ENCODE measurements at places on chromosomes 5 and 9.

- DNase-seq, result no peak
Observed at GRCh38 chr5:52580921-52581320, 206.8 kb upstream of the ITGA1 start.

- no peak for DNase-seq
Observed at GRCh38 chr9:116927726-116928125, 240.6 kb downstream of the TRIM32 start.

- no peak for DNase-seq
Observed at GRCh38 chr5:72509401-72509800, 2.2 kb upstream of the ZNF366 start.

DNA sequence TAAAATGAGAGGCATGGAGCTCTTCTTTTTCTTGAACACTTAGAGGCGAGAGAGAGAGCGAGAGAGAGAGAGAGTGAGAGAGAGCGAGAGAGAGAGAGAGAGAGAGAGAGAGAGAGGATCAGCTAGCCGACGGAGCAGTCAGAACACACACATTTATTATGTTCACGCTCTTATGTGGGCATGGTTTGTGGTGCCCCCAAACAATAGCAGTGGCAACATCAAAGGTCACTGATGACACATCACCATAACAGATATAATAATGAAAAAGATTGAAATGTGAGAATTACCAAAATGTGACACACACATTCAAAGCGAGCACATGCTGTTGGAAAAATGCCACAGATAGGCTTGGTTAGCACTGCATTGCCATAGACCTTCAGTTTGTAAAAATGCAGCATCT is 116.1 kb downstream of the KDM4C start:
- no peak for DNase-seq

DNA sequence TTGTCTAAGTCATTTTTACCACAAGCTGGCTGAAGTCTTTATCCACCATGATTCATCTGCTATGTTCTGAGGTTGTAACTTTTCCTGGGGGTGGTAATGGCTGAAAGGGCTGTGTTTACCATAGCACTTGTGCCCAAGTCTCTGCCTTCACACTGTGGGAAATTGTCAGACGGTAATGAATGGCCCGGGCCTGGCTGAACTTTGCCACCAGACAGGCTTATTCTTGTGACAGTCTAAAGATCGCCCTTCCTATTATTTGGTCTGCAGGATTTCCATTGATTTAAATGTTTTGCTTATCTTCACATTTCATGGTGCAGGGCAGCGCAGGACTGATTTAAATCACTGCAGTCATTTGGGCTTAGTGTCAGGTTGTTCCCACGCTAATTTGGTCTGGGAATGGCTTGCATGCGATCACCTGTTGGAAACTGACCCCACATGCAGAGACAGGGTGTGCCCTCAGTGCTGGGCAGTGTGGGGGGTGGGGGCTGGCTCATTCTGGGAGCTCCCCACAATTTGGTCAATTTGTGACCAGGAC is 109.3 kb upstream of the ICE1 start:
- no peak for DNase-seq

- DNase-seq, result no peak
Observed at GRCh38 chr5:110865400-110866094, 126.7 kb downstream of the SLC25A46 start.

- DNase-seq, result no peak
Observed at GRCh38 chr5:111927191-111927590, 170.2 kb upstream of the NREP start.

GRCh38 chr5:96142786-96143434 is 181.3 kb upstream of the ELL2 start:
- no peak for DNase-seq

DNA sequence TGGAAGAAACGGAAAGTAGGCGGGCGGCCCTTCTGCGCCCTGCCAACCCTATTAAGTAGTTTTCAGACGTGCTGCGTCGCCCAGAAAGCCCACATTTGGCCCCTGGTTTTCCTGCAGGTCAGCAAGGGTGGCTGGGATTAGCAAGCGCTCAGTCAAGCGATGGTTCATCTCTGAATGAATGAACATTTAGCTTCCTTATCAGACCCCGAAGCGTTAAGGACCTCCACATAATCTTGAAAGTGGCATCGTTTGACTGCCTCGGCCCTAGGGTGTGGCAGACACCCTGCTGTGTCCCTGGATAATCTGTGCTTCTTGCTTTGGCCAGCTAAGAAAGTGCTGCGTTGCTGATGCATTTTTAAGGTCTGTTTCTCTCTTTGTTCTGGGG is 684 bp downstream of the TOR1B start:
- DNase-seq, result no peak

GRCh38 chr5:171422902-171423663 is 3.6 kb downstream of the FGF18 start:
- DNase-seq, result peak; percentile 22

GRCh38 chr9:137044502-137045177 is 1.3 kb downstream of the NPDC1 start:
- peak; percentile 48 for DNase-seq

- no peak for DNase-seq
Observed at GRCh38 chr9:122334916-122335315, 35.9 kb upstream of the PTGS1 start.

- no peak for DNase-seq
Observed at GRCh38 chr5:120545951-120546350, 81.9 kb downstream of the PRR16 start.

DNA sequence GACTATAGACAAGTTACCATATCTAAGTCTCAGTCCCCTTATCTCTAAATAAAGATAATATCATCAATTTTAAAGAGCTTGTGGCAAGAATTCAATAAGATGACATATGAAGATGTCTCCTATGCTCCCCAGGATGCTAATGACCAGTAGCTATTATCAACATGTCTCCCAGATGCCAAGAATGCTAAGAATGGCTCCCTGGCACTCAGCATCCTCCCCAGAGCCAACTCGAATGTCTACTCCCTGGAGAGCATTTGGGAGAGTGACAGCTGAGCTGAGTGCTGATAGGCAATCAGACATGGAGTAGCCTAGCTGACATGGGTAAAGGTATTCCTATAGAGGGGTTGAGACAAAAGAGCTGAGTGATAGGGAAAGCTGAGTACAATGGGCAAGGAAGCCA is 15.9 kb downstream of the P4HA2 start:
- DNase-seq, result no peak

GRCh38 chr5:139835656-139836055 is 40.0 kb downstream of the PSD2 start:
- DNase-seq, result peak; percentile 8

- DNase-seq, result no peak
Observed at GRCh38 chr5:128706269-128706668, 168.2 kb upstream of the FBN2 start.

DNA sequence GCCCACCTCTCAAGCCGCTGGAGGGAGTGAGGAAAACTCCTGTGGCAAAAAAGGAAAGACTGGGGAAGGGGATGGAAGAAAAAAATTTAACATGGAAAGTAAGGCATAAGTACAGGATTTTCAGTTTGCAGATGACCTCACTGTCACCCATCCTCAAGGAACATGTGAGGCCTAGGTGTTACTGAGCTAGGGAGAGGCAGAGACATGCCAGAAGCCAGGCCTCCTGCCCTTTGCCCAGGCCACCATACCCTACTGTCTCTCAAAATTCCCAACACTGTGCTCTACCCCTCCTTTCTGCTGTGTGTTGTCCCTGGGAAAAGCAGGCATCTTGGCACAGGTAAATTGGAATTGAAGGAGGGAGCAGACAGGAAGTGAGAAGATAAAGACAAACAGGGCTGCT is 4.4 kb upstream of the MGAT1 start:
- DNase-seq, result no peak

DNA sequence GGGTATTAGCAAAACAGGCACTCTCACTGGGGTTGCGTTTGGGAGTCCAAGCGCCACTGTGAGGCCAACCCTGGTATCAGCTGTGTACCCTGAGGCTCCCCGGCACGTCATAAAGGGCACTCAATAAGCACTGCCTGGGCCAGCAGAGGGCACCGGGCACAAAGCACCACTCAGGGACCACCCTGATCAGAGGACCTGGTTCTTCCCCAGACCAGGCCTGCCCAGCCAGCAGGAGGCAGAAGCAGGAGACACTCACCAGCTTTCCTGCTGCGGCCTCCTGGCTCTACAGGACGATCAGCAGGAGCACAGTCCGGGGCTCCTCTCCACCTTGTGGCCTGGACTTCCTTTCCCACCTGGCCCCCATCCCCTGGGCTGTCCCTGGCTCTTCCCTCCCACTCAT is 12.6 kb downstream of the MGAT1 start:
- no peak for DNase-seq

DNA sequence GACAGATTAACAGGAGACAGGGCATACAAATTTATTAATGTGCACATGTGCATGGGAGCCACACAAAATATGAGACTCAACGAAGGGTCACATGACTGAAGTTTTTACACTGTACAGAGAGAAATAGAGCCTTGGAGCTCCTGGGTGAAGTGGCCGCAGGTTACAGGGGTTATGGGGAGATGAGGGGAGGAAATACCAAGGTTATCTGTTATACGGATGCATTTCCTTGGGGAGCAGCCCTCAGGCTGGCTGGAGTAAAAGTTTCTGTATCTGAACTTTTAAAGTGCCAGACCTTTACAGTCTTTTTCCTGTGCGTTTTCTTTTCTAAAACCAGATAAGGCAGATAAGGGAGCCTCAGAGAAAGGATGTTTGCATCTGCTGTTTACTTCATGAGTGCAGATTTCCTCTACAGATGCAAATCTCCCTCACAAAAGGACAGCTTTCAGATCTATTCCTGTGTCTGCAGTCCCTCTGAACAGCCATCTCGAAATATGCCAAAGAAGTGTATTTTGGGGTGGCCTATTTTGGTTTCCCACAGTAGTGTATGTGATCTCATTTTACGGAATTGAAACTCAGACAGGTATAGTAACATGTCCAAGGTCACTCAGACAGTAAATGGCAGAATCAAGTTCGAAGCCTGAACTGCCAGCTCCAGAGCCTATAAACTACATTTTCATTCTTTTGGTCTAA is 139.3 kb upstream of the FBXL17 start:
- no peak for DNase-seq

DNA sequence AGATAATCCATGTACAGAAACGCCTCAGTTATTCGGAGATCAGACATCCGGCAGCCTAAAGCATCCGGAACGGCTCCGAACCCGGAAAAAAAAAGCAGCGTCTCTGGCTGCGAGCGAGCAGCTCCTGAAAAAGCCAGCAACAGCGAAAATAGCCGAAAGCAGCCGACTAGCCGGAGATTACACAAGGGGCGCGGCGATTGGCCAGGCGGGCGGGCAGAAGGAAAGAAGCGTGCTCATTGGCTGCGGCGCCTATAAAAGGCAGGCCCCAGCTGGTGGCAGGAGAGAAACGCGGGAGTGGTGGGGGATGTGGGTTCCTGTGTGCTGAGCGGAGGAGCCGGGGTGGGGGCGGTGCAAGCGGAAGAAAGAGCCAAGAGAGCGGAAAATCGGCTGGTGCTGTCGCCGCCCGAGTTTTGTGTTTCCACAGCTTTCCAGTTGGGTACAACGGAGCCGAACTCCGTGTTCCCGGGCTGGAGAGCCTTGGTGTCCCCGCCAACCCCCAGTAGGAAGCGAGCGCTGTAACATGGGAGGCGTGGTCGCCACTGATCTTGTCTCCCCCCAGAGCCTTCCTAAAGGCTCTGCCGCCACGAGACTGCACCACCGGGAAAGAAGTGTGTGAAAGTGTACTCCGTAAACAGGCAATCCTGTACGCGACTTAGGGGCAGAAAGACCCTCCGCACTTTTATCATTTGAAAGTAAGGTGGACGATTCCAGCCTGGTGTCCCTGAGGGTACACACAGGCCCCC is at the start of gene ARL15:
Gene ARL15, minus strand, starts transcription at position 141 of the 743 bp plus-strand sequence.
- peak; percentile 97 for DNase-seq

DNA sequence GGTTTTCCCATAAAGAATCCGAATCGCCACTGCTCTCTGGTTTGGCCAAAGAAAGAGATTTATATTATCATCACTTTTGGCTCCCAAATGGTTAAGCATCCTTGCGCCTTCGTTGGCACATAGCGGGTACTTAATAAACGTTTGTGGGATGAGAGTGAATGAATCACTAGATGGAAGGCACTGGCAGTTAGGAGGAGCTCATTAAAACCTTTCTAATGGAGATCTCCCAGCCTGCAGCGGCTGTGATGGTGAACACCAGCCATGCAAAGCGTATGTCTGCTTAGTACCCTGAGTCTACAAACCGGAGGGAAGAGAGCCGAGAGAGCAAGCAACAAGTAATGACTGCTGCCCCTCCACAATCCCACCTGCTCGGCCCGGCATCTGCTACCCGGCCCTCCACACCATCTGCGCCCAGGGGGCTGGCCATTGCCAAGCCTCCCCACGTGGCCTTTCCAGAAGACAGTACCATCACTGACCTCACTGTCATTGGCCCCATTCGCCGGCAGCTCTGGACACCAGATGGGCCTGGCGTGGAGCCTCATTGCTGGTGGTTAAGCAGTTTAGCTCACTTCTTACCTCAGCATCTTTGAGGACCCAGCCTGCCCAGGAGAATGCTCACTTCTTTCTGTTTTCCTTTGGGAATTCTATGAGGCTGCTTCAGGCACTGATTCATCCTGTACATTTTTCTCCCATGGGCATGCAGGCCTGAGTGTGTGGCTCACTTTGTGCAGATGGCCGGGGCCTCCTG is 39.3 kb upstream of the ANKRD33B start:
- no peak for DNase-seq

- DNase-seq, result no peak
Observed at GRCh38 chr9:86945728-86946200, 1.5 kb downstream of the GAS1 start.

GRCh38 chr9:91740701-91741100 is 209.3 kb downstream of the ROR2 start:
- no peak for DNase-seq

DNA sequence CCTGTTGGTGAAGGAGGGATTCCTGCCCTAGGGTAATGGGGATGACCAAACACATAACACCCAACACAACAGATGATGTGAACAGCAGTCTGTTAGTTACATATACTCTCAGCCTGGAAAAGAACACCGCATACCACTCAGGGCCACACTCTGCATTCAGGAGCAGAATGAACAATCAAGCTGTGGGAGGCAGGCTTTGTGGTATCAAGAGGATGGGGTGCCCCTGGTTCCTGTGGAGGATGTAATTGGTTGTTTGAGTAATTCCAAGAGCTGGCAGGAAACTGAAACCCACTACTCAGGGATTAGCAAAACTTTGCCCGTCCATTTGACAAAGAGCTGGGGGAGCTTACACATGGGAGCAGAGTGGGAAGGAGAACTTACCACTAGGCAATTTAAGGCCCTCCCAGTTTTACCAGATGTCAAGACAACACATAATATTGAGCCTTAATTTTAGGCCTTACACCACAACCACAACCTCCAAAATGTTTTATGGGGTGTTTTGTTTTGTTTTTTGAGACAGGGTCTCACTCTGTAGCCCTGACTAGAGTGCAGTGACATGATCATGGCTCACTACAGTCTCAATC is 15.6 kb upstream of the PRKAA1 start:
- DNase-seq, result no peak

GRCh38 chr5:176535101-176535663 is 2.0 kb downstream of the RNF44 start:
- DNase-seq, result peak; percentile 49

- DNase-seq, result no peak
Observed at GRCh38 chr9:127502706-127503378, 51.5 kb downstream of the LRSAM1 start.

GRCh38 chr5:15757103-15757502 is 257.1 kb downstream of the FBXL7 start:
- no peak for DNase-seq

- no peak for DNase-seq
Observed at GRCh38 chr9:17075758-17076485, 58.9 kb upstream of the CNTLN start.

- no peak for DNase-seq
Observed at GRCh38 chr5:35159370-35159742, 70.9 kb downstream of the PRLR start.

All from activated naive CD8-positive, alpha-beta T cell treated with anti-CD3 and anti-CD28 coated beads, Interleukin-2, amount 10 ng/mL, durations not matched to agents 7 days and 5 days (primary cell).